ENCODE measurements at places on chromosomes 2 and 18. TPM values are rescaled to one million over a fixed set of nuclear protein-coding genes. Genes with fewer than 3 reads are reported as not detected.

DNA sequence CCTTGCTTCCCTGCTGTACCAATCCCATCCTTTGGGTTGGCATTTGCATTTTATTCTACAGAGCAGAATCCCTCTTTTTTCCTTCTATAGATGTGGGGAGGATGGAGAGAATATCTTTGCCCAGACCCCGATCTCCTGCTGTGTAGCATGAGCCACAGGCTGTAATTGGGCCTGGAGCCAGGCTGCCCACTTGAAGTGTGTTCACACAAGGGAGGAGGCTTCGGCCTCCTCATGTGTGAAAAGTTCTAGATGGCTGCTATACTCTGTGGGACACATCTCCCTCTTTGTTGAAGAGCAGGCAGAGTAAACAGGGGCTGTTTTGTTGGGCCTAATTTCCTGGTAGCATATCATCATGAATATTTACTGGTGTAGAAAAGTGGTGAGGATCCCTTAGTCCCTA lies 126.3 kb downstream of the XRCC5 start:
- no peaks in the 10 kb centered on the region for H3K36me3 ChIP-seq
- H3K4me3 ChIP-seq, result no peak overlapping the region
- H3K27me3 ChIP-seq, result no peaks in the 10 kb centered on the region

GRCh38 chr2:64482243-64482642 lies 28.3 kb downstream of the LGALSL start:
- H3K4me3 ChIP-seq, result no peak overlapping the region
- no peaks in the 10 kb centered on the region for H3K36me3 ChIP-seq
- DNase-seq, result no peak
- H3K4me1 ChIP-seq, result peaks cover 9% of the 10 kb centered on the region

DNA sequence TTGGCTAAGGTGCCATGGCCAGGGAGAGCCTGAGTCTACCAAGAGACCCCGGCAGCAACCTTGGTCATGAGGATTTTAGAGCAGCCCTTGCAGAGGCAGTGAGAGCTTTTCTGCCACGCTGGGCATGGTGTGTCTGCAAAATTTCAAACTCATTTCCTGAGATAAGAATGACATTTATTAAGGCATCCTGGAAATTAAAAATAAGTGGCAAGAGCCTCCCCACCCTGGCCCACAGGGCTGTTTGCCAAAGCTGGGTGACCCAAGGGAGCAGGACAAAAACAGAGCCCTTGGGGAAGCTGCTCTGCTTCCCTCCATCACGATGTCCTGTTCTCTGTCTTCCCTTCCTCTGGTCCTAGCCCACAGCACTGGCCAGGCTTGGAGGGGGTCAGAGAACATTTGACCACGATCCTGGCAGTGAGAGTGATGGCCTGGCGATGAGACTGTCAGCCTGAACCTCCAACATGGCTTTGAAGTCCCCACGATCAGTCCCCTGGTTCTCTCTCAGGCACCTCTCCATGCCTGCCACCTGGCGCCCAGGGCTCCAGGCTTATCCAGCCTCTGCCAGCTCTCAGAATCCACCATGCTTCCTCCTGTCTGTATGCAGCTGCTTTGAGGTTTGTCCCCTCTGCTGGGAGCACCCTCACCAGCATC lies 68.9 kb upstream of the RMDN2 start:
- H3K4me3 ChIP-seq, result no peak overlapping the region
- H3K4me1 ChIP-seq, result peaks cover 11% of the 10 kb centered on the region
- no peaks in the 10 kb centered on the region for H3K36me3 ChIP-seq
- DNase-seq, result no peak

GRCh38 chr2:9071032-9071431 lies 67.5 kb upstream of the MBOAT2 start:
- no peaks in the 10 kb centered on the region for H3K4me1 ChIP-seq
- no peak overlapping the region for H3K4me3 ChIP-seq
- H3K36me3 ChIP-seq, result no peaks in the 10 kb centered on the region
- H3K27me3 ChIP-seq, result no peaks in the 10 kb centered on the region
- peak overlapping the region; percentile 8 for H3K27ac ChIP-seq

DNA sequence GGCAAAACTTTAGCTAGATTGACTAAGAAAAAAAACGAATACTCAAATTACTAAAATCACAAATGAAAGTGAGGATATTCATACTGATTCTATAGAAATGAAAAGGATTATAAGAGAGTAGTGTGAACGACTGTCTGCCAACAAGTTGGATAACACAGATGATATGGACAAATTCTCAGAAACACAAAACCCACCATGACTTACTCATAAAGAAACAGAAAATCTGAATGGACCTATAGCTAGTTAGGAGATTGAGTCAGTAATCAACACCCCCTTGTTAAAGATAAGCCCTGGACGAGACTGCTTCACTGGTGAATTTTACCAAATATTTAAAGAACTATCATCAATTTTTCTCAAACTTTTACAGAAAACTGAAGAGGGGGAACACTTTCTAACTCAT lies 108.8 kb upstream of the TMEM200C start:
- H3K27ac ChIP-seq, result no peak overlapping the region
- H3K4me1 ChIP-seq, result no peaks in the 10 kb centered on the region
- DNase-seq, result no peak
- H3K4me3 ChIP-seq, result no peak overlapping the region
- H3K36me3 ChIP-seq, result no peaks in the 10 kb centered on the region
- H3K27me3 ChIP-seq, result no peaks in the 10 kb centered on the region

- H3K36me3 ChIP-seq, result no peaks in the 10 kb centered on the region
- no peak overlapping the region for H3K27ac ChIP-seq
- no peak overlapping the region for H3K4me3 ChIP-seq
- H3K4me1 ChIP-seq, result no peaks in the 10 kb centered on the region
- no peak for DNase-seq
Measured at GRCh38 chr18:56570978-56571377, 67.4 kb downstream of the TXNL1 start.

GRCh38 chr2:201858281-201859184 lies 52.2 kb downstream of the CDK15 start:
- H3K4me1 ChIP-seq, result peaks cover 18% of the 10 kb centered on the region
- H3K27ac ChIP-seq, result peak overlapping the region; percentile 9
- peak overlapping the region; percentile 22 for H3K4me3 ChIP-seq
- no peaks in the 10 kb centered on the region for H3K36me3 ChIP-seq

GRCh38 chr18:70249118-70249517 lies 39.7 kb upstream of the SOCS6 start:
- no peaks in the 10 kb centered on the region for H3K27me3 ChIP-seq
- H3K4me3 ChIP-seq, result no peak overlapping the region
- no peaks in the 10 kb centered on the region for H3K4me1 ChIP-seq

- no peaks in the 10 kb centered on the region for H3K27me3 ChIP-seq
- H3K4me3 ChIP-seq, result no peak overlapping the region
- no peak overlapping the region for H3K27ac ChIP-seq
- no peak for DNase-seq
Measured at GRCh38 chr2:237242091-237242536, 156.4 kb downstream of the COPS8 start.

- H3K27ac ChIP-seq, result no peak overlapping the region
- no peaks in the 10 kb centered on the region for H3K4me1 ChIP-seq
- H3K4me3 ChIP-seq, result no peak overlapping the region
- DNase-seq, result no peak
Measured at GRCh38 chr18:57555134-57555533, 31.4 kb downstream of the FECH start.

DNA sequence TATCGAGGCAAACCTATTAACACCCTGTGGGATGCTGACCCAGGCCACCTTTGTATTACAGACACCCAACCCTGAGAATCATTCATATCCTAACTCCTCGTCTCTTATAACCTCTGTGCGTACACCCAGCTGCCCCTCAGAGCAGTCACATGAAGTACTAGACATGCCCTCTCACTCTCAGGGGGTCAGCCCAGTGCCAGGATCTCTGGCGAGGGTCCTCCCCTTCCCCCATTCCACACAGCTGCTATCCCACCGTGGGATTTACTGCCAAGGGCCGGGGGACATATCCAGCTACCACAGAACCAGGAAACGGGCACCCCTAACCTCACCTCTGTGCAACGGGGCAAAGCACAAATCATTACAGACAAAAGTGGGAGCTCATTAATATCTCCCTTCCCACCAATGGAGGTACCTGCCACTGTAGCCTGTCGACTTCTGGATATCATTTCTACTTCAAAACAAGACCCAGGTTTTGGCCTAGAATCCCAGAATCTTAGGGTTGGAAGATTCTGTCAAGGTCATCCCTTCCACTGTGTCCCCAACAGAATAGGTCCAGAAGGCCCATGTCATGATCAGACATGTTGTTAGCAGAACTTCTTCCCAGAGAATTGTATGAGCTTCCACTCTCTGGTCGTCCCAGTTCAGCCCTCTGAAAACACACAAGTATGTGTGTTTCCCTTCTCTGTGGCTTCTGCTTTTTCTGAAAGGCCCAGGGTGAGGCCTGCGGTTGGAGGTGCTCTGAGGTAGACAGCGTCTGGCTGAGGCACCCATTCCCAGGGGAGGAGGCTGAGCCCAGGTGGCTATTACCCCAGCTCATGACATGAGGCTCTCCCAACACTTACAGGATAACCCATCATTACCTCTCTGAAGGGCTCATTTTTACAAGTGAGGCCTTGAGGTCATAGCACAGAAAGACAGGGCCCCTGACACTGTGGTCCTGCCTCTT lies 1.7 kb downstream of the TMBIM1 start:
- no peaks in the 10 kb centered on the region for H3K36me3 ChIP-seq
- H3K4me3 ChIP-seq, result peak overlapping the region; percentile 81
- H3K27me3 ChIP-seq, result no peaks in the 10 kb centered on the region
- peaks cover 55% of the 10 kb centered on the region for H3K4me1 ChIP-seq
- peak overlapping the region; percentile 97 for H3K27ac ChIP-seq
- DNase-seq, result peak; percentile 58

DNA sequence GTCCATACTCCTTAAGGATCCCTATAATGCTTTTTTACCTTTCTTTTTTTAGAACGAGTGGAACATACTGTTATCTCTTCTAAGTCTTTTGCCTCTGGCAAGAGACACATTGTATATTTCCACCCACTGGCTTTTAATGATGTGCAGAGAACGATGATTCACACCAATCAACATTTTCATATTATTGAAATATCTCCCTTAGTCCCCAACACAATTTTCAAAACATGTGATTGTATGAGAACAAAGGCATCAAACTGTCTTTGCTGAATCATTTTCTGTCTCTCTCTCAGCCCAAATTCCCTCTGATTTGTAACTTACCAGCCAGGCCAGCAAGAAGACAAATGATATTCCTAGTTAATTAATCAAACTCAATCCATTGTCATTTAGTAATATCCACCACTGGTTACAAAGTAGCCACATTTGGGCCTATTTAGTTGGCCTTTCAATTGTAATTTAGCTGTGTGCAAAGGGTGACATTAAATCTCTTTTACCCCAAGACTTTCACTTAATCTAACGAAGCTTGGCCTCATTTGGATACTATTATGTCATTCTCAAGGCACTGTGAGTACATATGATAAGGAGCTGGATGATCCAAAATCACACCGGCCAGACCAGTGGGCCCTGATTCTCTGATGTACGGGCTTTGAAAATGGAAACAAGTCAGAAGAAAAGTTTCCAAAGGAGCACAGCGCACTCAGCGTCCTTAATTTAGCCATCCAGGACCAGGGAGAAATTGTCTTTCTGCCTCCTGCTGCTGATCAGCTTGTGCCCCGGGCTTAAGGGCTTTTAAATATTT lies 185.1 kb downstream of the SCG2 start:
- H3K36me3 ChIP-seq, result no peaks in the 10 kb centered on the region
- no peaks in the 10 kb centered on the region for H3K4me1 ChIP-seq
- H3K27me3 ChIP-seq, result no peaks in the 10 kb centered on the region
- no peak for DNase-seq

GRCh38 chr2:29011418-29012060 lies 30.4 kb downstream of the TOGARAM2 start:
- no peaks in the 10 kb centered on the region for H3K27me3 ChIP-seq
- H3K4me3 ChIP-seq, result no peak overlapping the region
- no peaks in the 10 kb centered on the region for H3K36me3 ChIP-seq
- peaks cover 18% of the 10 kb centered on the region for H3K4me1 ChIP-seq

- peaks cover 46% of the 10 kb centered on the region for H3K27me3 ChIP-seq
- no peak overlapping the region for H3K4me3 ChIP-seq
- no peak overlapping the region for H3K27ac ChIP-seq
- no peaks in the 10 kb centered on the region for H3K4me1 ChIP-seq
- no peaks in the 10 kb centered on the region for H3K36me3 ChIP-seq
Measured at GRCh38 chr18:75454022-75454795, 26.7 kb upstream of the SMIM21 start.

GRCh38 chr2:3536682-3537632 lies 17.6 kb upstream of the ADI1 start:
- peak overlapping the region; percentile 38 for H3K4me3 ChIP-seq
- H3K27ac ChIP-seq, result peak overlapping the region; percentile 85
- H3K36me3 ChIP-seq, result peaks cover 7% of the 10 kb centered on the region
- peaks cover 11% of the 10 kb centered on the region for H3K4me1 ChIP-seq

DNA sequence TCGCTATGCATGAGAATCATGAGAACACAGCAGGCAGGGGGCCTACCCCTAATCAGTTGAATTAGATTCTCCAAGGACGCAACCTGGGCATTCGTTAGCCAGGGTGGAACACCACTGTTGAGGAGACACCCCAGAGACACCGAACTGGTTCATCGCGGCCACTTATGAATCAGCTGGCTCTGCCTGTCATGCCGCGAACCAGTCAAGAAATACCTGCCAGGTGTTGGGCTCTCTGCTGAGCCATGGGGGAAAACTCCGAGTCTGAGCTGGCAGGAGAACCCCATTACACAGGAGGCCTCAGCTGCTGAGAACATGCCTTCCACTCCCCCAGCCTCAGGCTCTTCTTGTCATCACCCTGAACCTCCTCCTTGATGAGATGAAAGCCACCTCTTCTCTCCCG lies 184.3 kb downstream of the SMAD7 start:
- no peak for DNase-seq
- H3K36me3 ChIP-seq, result no peaks in the 10 kb centered on the region
- no peaks in the 10 kb centered on the region for H3K27me3 ChIP-seq
- no peak overlapping the region for H3K4me3 ChIP-seq
- H3K4me1 ChIP-seq, result no peaks in the 10 kb centered on the region
- H3K27ac ChIP-seq, result no peak overlapping the region

- peaks cover 6% of the 10 kb centered on the region for H3K4me1 ChIP-seq
- H3K27ac ChIP-seq, result no peak overlapping the region
- H3K4me3 ChIP-seq, result no peak overlapping the region
Measured at GRCh38 chr18:77650799-77651385, 401.2 kb downstream of the GALR1 start.

Gene CTIF
- total RNA-seq, result 18.7 TPM

Gene NOL4
- total RNA-seq, result 1.7 TPM

Gene NT5DC4
- total RNA-seq, result not detected

Gene PROKR1
- not detected for total RNA-seq

Gene AQP12A
- total RNA-seq, result not detected

Gene TTC39C
- 5.2 TPM for total RNA-seq

Gene PSMA8
- not detected for total RNA-seq

Gene DNER
- 1.9 TPM for total RNA-seq

Gene TMEM178A
- 1.6 TPM for total RNA-seq

Gene NFE2L2
- 50.1 TPM for total RNA-seq

Gene CYS1
- 7.4 TPM for total RNA-seq

Gene CD207
- not detected for total RNA-seq

Gene MROH2A
- total RNA-seq, result not detected

Gene TUBA3E
- total RNA-seq, result not detected

Measured in transverse colon (tissue), 4 donors.